ENCODE measurements at places on chromosomes 7 and 10.
A peak's percentile ranks its signal among the peaks of the same experiment; 100 is the strongest.

- no peak for DNase-seq
Measured at GRCh38 chr7:13032576-13032975, 345.1 kb downstream of the ARL4A start.

- no peak for DNase-seq
Measured at GRCh38 chr7:115216652-115217051, 294.8 kb downstream of the MDFIC start.

GRCh38 chr10:31770307-31770902, 158.2 kb downstream of the ARHGAP12 start:
- DNase-seq: peak; percentile 63

GRCh38 chr10:110758128-110758765, 113.5 kb upstream of the PDCD4 start:
- DNase-seq: no peak

GRCh38 chr7:133115596-133115995, 33.7 kb upstream of the CHCHD3 start:
- DNase-seq: no peak

- DNase-seq: no peak
Measured at GRCh38 chr7:100008525-100008924, 6.9 kb upstream of the ZKSCAN1 start.

- DNase-seq: no peak
Measured at GRCh38 chr7:78383096-78383880, 584.7 kb downstream of the PHTF2 start.

- DNase-seq: no peak
Measured at GRCh38 chr7:106354822-106355221, 70.0 kb upstream of the NAMPT start.

GRCh38 chr7:101241443-101242349, 3.2 kb downstream of the FIS1 start:
- no peak for DNase-seq

DNA sequence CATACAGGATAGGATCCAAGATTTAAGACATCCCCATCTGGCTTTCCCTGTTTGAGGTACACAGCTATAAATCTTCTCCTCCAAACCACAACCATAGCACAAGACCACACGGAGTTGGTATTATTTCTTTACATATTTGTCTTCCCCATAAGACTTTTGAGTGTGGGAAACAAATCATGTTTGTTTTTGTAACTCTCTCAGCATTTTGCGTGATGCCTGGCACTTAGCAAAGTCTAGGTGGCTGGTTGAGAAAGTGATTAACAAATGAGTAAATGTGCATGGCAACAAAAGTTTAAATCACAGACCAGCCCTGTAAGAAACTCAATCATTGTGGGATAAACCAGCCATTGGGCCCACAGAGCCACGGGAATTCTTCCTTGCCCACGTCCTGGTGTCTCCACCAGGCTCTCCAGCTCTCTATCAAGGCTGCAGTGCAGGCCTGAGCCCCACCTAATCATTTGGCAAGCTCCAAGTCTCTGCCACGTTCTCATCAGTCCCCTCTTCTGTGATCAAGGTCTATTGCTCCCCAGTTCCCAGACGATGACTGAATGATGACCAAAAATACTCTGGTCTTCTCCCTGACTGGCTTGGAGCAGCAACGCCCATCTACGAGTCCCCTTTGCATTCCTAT, 317.8 kb downstream of the TNS3 start:
- DNase-seq: no peak

GRCh38 chr10:117553142-117553814, 10.7 kb downstream of the EMX2 start:
- no peak for DNase-seq

DNA sequence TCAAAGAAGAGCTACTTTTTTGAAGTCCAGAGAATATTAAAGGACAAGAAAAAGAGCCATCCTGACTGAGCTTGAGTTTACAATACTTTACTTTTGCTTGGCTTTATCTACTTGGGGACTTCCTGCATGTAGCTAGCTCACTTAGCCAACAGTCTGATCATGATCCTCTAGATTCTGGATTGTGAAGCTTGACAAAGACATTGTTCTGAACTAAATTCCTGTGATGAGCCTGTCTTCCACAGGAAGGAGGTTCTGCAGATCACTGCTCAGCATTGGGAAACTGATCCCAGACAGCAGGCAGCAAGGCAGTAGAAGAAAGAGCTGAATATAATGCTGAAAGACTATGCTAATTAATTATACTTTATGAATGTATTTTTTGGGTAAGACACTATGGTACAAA, 296.4 kb downstream of the DGKB start:
- no peak for DNase-seq

DNA sequence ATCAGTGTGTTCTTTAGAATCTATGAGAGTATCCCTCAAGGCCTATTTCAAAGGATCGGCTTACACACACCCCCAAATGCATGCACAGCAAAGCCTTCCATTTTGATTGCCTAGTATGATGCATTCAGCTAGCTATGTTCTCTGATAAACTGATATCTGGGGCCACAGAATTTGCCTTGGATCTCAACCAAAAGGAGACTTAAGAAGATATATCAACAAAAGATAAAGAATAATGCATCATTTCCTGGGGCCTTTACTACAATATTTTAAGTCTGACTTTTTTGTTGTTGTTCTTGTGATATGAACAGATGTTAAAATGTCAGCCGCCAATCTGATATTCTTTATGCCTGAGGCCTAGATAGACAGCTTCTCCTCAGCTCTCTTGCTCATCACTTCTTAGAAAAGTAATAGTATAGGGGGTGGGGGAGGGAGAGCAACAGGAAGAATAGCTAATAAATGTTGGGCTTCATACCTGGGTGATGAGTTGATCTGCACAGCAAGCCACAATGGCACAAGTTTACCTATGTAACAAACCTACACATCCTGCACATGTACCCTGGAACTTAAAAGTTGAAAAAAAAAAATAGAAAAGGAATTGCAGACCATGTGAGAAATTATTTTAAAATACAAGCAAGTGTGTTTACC, 792.9 kb upstream of the GHITM start:
- DNase-seq: no peak
